ENCODE measurements at places on chromosomes 6 and 20. TPM values are rescaled to one million over a fixed set of nuclear protein-coding genes. Genes with fewer than 3 reads are reported as not detected.

UBE2C gene
- total RNA-seq = 371 TPM

GRCh38 chr6:45626087-45626891 lies 248.6 kb upstream of the SUPT3H start:
- DNase-seq = no peak

DNA sequence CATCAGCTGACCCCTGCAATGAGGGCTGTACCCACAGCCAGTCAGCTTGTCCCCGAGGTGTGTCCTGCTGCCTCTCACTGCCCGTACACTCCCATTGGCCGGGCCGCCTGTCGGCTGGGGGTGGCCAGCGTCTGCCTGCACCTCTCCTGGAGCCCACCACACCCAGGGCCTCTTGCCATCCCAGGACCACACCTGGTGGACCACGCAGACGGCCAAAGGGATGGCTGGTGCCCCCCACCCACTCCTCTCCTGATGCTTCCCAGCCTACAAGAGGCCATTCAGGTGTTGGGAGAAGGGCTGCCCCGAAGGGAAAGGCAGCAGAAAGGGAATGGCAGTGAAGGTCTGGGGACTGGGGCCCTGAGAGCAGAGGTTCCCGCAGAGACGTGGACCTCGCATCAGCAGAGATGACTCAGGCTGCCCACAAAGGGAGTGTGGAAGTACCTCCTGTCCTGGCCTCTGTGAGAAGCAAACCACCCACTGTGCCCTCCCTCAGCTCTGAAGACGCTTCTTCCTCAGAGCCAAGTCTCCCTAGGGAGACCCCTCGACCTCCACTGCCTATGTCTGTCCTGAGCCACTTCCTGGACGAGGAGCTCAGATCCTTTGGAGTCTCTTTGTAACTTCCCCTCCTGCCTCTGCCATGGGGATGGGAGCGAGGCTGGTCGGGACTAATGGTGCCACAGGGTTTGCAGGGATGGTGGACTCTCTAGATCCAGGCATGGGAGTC lies 60.9 kb downstream of the PYGB start:
- no peak for DNase-seq

DNA sequence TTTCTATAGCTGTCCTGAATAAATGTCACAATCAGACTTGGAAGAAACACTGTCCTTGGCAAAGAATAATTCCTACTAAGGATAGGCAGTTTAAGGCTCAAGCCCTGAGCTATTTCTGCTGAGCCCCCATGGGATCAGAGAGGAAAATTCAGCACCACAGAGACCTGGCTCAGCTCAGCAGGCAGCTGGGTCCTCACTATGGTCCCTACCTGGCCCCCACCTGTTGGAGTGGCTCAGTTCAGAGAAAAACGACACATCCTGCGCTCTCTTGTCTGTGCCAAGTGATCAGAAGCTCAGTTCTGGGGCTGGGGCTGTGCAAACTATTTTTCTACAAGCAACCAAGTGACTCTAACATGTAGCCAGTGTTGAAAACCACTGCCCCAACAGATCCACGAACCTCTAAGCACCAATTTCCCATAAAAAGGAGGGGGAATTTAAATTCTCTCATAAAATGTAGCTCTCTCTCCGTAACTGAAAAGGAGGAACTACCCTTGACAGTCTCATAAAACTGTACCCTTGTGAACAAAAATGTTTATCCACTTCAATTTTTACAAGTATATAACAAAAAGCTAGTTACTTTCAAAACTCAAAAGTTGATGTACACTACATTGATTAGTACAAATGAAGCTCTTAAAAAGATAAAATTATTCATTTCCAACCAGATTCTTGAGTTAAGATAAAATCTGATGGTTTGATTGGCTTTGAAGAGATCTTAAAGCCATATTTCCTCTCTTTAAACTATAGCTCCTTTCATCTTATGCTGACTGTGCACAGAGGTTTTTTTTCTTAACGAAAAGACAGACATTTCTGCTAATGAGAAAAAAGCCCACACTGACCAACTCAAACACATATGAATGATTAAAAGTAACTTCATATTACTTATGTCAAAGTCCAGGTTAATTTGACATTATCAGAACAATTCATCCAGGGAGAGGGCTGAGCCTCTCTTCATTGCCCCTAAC lies 52.0 kb downstream of the KIF13A start:
- no peak for DNase-seq

DNA sequence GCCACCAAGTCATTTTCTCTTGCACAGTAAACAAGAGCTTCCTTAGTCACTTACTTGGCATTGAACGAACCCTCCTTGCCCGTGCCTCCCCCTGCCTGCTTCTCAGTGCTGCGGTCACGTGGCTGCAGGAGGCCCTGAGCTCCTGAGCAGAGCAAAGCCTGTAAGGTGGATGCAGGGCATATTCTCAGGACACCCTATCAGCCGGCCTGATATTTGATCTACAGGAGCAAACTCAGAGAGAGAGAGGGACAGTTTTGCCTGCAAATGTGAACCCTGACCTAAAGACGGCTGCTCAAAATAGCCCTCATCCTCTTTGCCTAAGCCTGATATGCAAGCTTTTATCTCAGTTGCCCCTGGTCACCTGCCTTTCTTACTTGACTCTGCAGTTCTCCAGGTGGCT lies 93.0 kb upstream of the POPDC3 start:
- DNase-seq = no peak

DNA sequence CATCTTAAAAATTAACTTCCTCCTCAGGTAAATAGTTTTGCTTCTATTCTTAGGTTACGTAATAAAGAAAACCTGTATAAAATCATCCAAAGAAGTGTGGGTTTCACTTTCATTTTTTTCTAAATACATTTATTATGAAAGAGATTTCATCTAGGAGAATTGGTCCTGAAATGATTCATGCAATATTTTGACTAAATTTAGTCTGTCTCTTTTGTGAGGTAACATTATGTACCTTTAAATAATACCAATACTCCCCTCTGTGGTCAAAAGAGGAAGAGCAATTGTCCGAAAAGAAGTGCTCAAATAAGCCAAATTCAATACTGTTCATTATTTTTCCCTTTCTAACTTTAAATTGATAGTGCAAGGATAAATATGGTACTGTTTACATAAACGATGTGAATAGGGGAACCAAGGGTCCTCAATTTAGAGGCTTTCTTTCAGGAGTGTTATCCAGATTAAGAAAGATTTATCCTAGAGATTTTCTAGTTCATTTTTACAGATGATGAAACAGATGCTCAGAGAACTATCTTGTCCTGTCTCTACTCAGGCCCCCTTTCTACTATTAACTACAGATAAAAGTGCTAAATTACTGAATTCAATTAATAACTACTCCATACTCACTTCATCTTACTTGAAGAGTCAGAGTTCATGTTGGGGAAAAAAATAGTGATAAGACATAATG lies 26.2 kb downstream of the CYP39A1 start:
- DNase-seq = no peak

DNA sequence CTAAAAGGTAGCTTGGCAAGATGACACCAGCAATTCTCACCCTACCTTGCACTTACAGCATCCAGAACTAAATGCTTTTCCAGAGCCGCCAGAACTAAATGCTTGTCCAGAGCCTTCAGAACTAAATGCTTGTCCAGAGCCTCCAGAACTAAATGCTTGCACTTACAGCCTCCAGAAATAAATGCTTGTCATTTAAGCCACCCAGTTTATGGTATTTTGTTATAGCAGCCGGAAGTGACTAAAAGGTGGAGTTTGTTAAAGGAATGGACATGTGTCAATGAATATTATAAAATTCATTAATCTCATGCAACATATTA lies 133.5 kb downstream of the GPX5 start:
- no peak for DNase-seq

- no peak for DNase-seq
Measured at GRCh38 chr6:14020551-14020950, 95.8 kb downstream of the RNF182 start.

XKR7 gene
- 0.09 TPM for total RNA-seq

HDGFL1 gene
- total RNA-seq = not detected

GATA5 gene
- not detected for total RNA-seq

CAGE1 gene
- not detected for total RNA-seq
